H9 (cell line): ENCODE measurements at places on chromosomes 3 and 15. TPM values are rescaled to one million over a fixed set of nuclear protein-coding genes. Genes with fewer than 3 reads are reported as not detected.

DNA sequence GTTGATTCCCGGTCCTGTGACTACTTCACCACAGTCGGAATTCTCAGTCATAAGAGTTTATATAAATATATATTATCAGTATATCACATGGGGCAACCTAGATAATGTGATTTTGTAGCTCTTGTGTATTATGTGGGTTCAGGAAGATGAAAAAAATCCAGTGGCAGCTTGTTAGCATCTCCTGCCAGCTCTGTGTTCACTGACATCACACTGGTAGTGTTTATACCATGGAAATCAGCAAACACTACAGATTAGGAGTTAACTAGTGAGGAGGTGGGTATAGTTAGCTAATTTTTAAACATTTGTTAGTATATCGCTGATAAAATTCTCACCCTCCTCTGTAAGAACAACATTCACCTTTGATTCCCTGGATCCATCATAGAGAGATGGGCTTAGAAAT lies 44.5 kb upstream of the KCNMB2 start:
- no peaks in the 10 kb centered on the region for H3K27me3 ChIP-seq
- no peaks in the 10 kb centered on the region; the same call in 1 of the 2 replicates for H3K4me1 ChIP-seq
- no peak for DNase-seq

DNA sequence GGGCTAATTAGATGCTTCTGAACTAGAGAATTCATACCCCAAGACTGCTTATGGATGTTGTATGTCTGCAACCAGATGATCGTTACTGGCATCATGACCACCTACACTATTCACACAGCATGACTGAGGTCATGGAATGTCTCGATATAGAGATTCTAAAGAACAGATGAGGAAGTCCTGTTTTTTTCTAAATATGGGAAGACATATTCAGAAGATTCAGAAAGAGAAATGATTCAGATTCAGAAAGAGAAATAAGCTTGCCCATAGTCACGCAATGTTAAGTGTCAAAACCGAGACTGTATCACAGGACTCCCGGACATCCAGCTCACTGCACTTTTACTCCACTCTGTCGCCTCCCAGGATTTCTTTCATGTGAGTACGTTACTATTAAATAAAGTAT lies 136.2 kb downstream of the TPRG1 start:
- no peaks in the 10 kb centered on the region for H3K27me3 ChIP-seq
- H3K4me3 ChIP-seq, result no peak overlapping the region
- peaks cover 7% of the 10 kb centered on the region; the same call in 1 of the 2 replicates for H3K4me1 ChIP-seq
- peaks cover 4% of the 10 kb centered on the region; the same call in 1 of the 2 replicates for H3K36me3 ChIP-seq
- DNase-seq, result no peak
- H3K27ac ChIP-seq, result no peak overlapping the region

CFAP20DC gene
- 4.5 and 5.2 TPM in 2 replicates for total RNA-seq

GRCh38 chr3:165459111-165459510 lies 262.9 kb upstream of the SLITRK3 start:
- no peaks in the 10 kb centered on the region for H3K4me1 ChIP-seq
- no peaks in the 10 kb centered on the region for H3K27me3 ChIP-seq
- H3K4me3 ChIP-seq, result no peak overlapping the region
- no peak overlapping the region for H3K27ac ChIP-seq
- no peaks in the 10 kb centered on the region for H3K36me3 ChIP-seq

ITGA11 gene
- 0.07 TPM in 1 of 2 replicates, not detected in the other for total RNA-seq

DNA sequence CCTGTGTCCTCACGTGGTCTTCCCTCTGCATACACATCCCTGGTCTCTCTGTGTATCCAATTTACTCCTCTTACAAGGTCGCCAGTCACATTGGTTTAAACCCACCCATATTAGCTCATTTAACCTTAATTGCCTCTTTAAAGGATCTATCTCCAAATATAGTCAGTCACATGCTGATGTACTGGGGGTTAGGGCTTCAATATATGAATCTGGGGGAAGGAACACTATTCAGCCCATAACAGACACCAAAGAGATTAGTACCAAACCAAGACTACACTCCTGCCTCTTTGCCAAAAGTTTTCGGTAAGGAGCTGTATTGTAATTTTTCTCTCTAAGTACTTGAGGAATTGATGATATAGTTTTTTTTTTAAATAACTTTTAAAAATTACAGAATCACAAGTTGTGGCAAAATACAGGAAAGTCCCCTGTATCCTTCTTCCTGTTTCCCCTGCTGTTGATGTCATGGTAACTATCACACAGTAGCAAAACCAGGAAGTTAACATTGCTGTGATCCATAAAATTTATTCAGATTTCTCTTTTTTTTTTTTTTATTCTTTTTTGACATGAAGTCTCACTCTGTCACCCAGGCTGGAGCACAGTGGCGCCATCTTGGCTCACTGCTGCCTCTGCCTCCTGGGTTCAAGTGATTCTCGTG lies 67.8 kb downstream of the SLCO3A1 start:
- no peaks in the 10 kb centered on the region for H3K27me3 ChIP-seq
- H3K27ac ChIP-seq, result no peak overlapping the region
- H3K36me3 ChIP-seq, result no peaks in the 10 kb centered on the region; the same call in 1 of the 2 replicates
- H3K4me3 ChIP-seq, result no peak overlapping the region
- peaks cover 3% of the 10 kb centered on the region; the same call in 1 of the 2 replicates for H3K4me1 ChIP-seq

DNA sequence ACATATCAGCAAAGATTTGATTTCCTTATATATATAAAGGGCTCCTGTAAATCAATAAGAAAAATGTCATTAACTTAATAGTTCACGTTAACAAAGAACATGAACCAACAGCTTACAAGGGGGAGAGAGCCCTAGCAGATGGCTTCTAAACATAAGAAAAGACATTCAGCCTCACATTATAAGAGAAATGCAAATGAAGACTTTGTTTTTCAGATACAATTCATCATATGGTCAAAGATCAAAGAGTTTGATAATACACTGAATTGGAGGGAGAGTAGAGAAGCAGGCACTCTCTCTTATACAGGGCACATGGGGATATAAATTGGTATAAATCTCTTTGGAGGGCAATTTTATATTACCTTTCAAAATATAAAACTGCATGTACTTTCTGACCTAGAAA lies 21.1 kb downstream of the RBP2 start:
- peaks cover 22% of the 10 kb centered on the region for H3K4me1 ChIP-seq
- H3K4me3 ChIP-seq, result no peak overlapping the region

DNA sequence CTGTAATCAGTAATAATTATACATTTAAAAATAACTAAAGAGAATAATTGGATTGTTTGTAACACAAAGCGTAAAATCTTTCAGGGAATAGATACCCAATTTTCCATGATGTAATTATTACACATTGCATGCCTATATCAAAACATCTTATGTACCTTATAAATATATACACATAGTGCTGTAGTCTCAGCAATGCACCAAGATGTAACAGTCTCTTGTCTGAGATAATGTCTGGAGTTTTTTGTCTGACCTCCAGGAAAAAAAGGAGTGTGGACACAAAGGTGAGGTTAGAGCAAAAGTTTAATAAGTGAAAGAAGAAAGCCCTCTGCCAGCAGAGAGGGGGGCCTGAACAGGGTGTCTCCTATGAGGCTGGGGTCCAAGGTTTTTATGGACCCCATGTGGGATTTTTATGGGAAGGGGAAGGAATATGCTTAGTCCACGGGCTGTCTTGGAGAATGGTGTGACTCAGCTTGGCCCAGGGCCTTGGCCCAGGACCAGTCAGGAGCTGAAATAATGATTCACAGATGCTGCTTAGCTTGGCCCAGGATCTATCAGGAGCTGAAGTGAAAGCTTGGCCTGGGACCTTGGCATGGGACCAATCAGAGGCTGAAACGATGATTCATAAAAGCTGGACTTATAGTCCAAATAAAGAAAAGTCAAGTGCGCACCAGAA lies 545.0 kb downstream of the ZPLD1 start:
- no peaks in the 10 kb centered on the region for H3K27me3 ChIP-seq
- no peak for DNase-seq
- H3K4me1 ChIP-seq, result no peaks in the 10 kb centered on the region
- H3K4me3 ChIP-seq, result no peak overlapping the region
- H3K36me3 ChIP-seq, result no peaks in the 10 kb centered on the region

DNA sequence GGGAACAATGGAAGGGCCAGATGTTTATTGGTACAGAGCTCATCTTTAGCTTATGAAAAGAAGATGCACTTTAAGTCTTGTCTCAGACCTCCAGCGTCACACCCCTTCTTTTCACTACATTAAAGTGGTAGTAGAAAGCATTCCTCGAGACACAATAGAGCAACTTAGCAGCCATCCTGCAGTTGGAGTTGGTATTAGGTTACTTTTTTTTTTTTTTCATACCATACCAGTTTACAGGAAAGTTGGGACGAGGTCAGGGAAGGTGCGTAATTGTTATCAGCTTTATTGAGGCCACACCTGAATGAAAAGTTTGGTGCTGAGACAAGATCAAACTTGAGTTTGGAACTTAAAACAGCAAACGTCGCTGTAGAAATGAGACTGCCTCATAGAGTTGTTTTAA lies 203.8 kb downstream of the SOX2 start:
- no peak for DNase-seq
- H3K4me3 ChIP-seq, result no peak overlapping the region
- H3K27ac ChIP-seq, result no peak overlapping the region
- no peaks in the 10 kb centered on the region for H3K27me3 ChIP-seq
- H3K4me1 ChIP-seq, result peaks cover 12% of the 10 kb centered on the region
- H3K36me3 ChIP-seq, result no peaks in the 10 kb centered on the region

MYRIP gene
- 1.8 and 2.2 TPM in 2 replicates for total RNA-seq

- H3K36me3 ChIP-seq, result peaks cover 9% of the 10 kb centered on the region
- H3K4me3 ChIP-seq, result no peak overlapping the region
- H3K4me1 ChIP-seq, result peaks cover 4% of the 10 kb centered on the region; the same call in 1 of the 2 replicates
These were observed 13.6 kb downstream of the PDZRN3 start for GRCh38 chr3:73611176-73611575.

GRCh38 chr15:71226536-71227455 lies 111.5 kb downstream of the THSD4 start:
- H3K27ac ChIP-seq, result no peak overlapping the region
- no peak for DNase-seq
- H3K36me3 ChIP-seq, result no peaks in the 10 kb centered on the region; the same call in 2 of the 3 replicates
- H3K27me3 ChIP-seq, result no peaks in the 10 kb centered on the region

GATM gene
- 9.0 and 10.7 TPM in 2 replicates for total RNA-seq

DNA sequence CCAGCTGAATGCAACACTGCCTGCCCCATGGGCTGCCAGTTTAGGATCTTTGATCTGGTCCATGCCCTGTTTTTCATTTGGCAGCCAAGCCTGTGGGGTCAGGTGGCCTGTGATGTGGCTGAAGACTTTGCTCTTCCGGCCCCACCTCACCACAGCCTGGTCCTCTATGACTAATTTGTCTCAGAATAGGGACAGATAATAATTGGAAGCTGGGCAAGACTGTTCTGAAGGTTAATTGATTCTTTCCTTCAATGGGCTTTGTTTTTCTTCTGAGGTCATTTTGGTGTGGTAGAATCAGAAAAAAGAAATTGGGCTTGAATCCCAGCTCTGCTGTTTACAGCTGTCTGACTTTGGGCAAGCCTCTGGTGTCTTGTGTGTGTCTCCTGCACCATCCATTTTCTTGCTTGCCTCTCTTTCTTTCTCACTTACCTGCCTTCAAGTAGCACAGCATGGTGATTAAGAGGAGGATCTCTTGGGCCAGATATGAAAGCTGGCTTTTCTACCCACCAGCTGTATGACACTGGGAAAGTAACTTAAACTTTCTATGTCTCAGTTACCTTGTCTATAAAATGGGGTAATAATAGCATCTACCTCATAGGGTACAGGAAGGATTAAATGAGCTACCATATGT lies 24.2 kb downstream of the ABHD2 start:
- peaks cover 9% of the 10 kb centered on the region; the same call in 1 of the 2 replicates for H3K4me1 ChIP-seq
- peaks cover 10% of the 10 kb centered on the region; the same call in 2 of the 3 replicates for H3K36me3 ChIP-seq
- H3K27ac ChIP-seq, result no peak overlapping the region
- no peak for DNase-seq

GRCh38 chr15:85772668-85773067 lies 22.1 kb downstream of the KLHL25 start:
- no peak overlapping the region for H3K4me3 ChIP-seq
- peaks cover 28% of the 10 kb centered on the region for H3K36me3 ChIP-seq
- H3K27ac ChIP-seq, result no peak overlapping the region
- H3K4me1 ChIP-seq, result no peaks in the 10 kb centered on the region; the same call in 1 of the 2 replicates

GRCh38 chr3:38283810-38284755 lies 2.0 kb downstream of the SLC22A14 start:
- no peaks in the 10 kb centered on the region for H3K27me3 ChIP-seq
- DNase-seq, result no peak
- H3K4me3 ChIP-seq, result no peak overlapping the region

- H3K36me3 ChIP-seq, result no peaks in the 10 kb centered on the region
- H3K4me1 ChIP-seq, result no peaks in the 10 kb centered on the region
- no peaks in the 10 kb centered on the region for H3K27me3 ChIP-seq
- DNase-seq, result no peak
These were observed 241.6 kb upstream of the ZPLD1 start for GRCh38 chr3:102193255-102193654.

GRM7 gene
- total RNA-seq, result 0.28 and 0.70 TPM in 2 replicates

- no peak overlapping the region for H3K4me3 ChIP-seq
- peaks cover 4% of the 10 kb centered on the region; the same call in 2 of the 3 replicates for H3K36me3 ChIP-seq
These were observed 245.1 kb upstream of the LMCD1 start for GRCh38 chr3:8256441-8257071.

DNA sequence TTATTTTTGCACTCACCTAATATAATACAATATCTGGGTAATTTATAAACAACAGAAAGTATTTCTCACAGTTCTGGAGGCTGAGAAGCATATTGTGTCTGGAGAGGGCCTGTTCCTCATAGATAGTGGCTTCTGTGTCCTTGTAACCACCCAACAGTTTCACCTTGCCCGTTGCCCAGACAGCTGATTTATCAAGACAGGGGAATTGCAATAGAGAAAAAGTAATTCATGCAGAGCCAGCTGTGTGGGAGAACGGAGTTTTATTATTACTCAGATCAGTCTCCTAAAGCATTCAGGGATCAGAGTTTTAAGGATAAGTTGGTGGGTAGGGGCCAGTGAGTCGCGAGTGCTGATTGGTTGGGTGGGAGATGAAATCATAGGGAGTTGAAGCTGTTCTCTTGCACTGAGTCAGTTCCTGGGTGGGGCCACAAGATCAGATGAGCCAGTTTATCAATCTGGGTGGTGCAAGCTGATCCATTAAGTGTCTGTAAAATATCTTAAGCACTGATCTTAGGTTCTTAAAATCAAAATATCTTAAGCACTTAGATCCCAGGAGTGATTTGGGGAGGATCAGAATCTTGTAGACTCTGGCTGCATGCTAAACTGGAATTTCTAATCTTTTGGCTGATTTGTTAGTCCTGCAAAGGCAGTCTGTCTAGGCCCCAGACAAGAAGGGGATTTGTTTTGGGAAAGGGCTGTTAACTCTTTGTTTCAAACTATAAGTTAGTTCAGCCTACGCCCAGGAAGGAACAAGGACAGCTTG lies 33.9 kb upstream of the C15orf39 start:
- no peak for DNase-seq
- H3K27ac ChIP-seq, result no peak overlapping the region
- no peak overlapping the region for H3K4me3 ChIP-seq
- H3K4me1 ChIP-seq, result peaks cover 4% of the 10 kb centered on the region; the same call in 1 of the 2 replicates
- no peaks in the 10 kb centered on the region for H3K27me3 ChIP-seq

OR5K1 gene
- total RNA-seq, result not detected in 2 replicates

DNA sequence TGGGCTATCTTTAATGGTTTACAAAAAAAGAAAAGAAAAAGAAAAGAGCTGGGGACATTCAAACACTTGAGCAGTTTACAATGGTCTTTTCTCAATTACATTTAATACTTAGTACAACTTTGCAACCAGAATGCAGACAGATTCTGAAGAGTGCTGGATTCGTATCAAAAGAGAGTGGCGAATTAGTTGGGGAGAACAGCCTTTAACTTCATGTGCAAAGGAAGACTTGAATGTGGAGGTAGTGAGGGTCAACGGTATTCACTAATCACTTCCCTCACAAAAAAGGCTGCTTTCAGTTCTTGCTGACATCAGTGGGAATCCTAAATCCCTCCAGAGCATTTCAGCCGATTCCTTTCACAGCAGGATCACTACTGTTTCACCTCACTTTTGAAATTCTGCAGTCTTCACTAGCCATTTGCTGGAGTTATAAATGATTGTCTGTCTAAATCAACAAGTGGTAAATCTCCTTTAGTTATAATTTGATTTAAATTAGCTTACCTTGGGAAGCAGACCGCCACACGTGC lies 323.0 kb upstream of the SEMA6D start:
- H3K27me3 ChIP-seq, result no peaks in the 10 kb centered on the region
- no peaks in the 10 kb centered on the region for H3K36me3 ChIP-seq
- DNase-seq, result no peak
- no peak overlapping the region for H3K4me3 ChIP-seq
- H3K27ac ChIP-seq, result no peak overlapping the region

ARGFX gene
- not detected in 2 replicates for total RNA-seq
